ENCODE measurements at places on chromosomes 1 and 21. TPM values are rescaled to one million over a fixed set of nuclear protein-coding genes. Genes with fewer than 3 reads are reported as not detected.

Gene OPTC
- total RNA-seq = not detected

Gene COL11A1
- 19.6 TPM for total RNA-seq

Gene MTMR11
- total RNA-seq = 7.8 TPM

Gene PM20D1
- total RNA-seq = under 0.01 TPM

Gene RNF2
- total RNA-seq = 27.2 TPM

Gene SPATA21
- not detected for total RNA-seq

Gene DENND2C
- total RNA-seq = 3.2 TPM

Gene TTLL10
- total RNA-seq = not detected

DNA sequence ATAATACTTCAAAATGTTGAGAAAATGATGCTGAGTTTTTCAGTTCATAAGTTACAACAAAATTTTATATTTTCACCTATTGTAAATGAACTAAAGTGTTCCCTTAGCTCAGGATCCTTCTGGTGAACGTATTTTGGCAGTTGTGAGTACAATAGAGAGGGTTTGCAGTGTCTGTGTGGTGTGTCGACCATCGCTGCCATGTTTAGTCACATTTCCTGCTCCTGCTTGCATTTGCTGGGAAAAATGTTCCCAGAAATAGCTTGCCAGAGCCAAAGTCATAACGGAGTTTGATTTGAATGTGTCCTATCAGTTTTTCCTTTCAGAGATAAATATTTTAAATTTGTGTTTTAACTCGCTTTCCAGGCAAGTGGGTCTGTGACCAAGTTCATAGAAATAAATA lies 117.1 kb upstream of the COL6A1 start:
- DNase-seq = no peak

GRCh38 chr1:178664278-178664677 lies 60.8 kb upstream of the RALGPS2 start:
- DNase-seq = no peak

GRCh38 chr1:38859561-38860453 lies at the start of gene RRAGC:
Gene RRAGC, minus strand, starts transcription at chr1:38859772. Its CDS starts 126 bp downstream, at chr1:38859646.
- peak; percentile 99 for DNase-seq

DNA sequence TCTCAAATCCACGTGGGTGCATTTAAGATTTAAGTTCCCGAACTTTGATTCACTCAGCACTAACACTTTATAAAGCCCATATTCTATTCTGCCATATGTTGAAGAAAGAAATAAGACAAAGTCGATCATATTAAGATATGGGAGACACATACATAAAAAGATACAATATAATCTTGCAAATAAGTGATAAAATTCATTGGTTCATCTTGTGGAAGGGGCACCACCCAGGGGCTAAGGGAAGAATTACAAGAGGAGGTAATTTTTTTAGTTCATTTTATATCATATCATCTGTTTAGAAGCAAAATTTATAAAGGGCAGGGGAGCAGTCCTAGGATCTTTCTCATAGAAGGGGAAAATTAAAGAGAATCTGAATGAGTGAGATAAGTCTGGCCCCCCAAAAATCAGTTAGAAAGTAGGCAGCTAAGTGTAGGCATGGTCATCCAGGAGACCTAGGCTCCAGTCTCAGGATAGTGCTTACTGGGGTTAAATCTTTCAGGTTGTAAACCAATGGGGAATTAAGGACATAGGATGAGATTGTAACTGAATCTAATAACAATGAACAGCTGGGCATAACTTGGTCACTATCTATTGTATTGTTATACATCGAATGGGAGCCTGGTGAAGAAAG lies 124.2 kb upstream of the L1TD1 start:
- DNase-seq = peak; percentile 16

- peak; percentile 47 for DNase-seq
These were observed 11.6 kb downstream of the PDE9A start for GRCh38 chr21:42665026-42665425.

DNA sequence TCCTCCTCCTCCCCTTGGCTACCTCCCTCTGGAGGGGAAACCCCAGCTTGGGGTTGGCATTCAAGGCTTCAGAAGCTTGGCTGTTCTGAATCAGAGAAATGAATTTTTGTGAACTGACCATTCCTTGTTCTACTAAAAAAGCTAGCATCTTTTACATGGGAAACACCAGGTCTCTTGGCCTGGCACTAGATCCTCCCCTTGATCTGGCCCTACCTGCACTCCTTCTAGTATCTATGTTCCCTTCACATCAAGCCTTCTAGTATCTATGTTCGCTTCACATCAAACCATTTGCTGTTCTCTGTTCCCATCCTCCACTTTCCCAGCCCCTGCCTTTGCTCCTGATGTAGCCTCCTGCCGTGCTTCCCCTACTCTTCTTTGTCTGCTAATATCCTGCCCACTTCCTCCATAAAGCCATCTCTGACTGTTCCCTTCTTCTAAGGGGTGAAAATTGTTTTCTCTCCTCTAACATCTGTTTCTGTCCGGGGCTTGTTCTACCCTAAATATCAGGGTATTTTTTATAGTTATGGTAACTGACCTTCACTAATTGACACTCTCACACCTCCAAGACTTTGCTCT lies 25.8 kb downstream of the FAM151A start:
- no peak for DNase-seq

DNA sequence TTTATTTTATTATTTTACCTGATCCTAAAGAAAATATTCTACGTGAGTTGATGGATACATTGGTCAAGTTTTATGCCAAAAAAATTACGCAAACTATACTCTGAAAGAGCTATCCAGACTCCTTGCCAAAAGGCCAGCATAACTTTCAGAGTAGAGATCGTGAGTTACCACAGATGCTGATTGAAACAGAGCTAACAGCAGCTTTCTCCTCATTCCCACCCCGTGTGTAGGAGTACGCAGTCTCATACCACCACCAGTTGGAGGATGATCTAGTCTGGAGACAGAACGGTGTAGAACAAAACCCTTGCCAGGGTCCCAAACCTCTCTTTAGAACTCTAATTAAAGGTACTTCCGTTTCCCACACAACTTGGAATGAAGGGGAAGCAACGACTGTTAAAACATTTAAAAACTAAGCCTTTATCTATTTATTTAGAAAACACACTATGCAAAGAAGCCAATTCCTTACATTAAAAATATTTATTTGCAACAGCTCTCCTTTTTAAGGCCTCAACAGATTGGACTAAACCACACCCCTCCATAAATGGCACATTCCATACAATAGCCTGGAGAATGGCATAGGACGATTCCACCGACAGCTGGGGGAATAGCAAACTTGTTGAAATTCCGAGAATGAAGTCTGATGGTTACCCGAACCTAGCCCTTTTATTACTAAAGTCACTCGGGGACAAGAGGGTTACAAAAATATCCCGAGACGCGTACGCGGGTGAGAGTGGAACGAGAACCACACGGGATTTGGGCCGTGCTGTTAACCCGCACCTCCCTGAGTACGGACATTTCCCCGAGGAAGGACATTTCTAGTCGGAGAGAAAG lies 1.4 kb downstream of the NUCKS1 start:
- peak; percentile 85 for DNase-seq

GRCh38 chr1:230502306-230502705 lies 76.2 kb upstream of the PGBD5 start:
- DNase-seq = no peak

GRCh38 chr1:88488237-88488636 lies 195.8 kb upstream of the PKN2 start:
- DNase-seq = no peak

- DNase-seq = no peak
These were observed 21.7 kb downstream of the LRP8 start for GRCh38 chr1:53306168-53306567.

GRCh38 chr21:16767201-16767600 lies 745.6 kb upstream of the CXADR start:
- no peak for DNase-seq

GRCh38 chr1:94247138-94248094 lies 10.0 kb upstream of the ARHGAP29 start:
- DNase-seq = peak; percentile 38

GRCh38 chr1:203145321-203146041 lies 18.0 kb downstream of the ADORA1 start:
- no peak for DNase-seq

DNA sequence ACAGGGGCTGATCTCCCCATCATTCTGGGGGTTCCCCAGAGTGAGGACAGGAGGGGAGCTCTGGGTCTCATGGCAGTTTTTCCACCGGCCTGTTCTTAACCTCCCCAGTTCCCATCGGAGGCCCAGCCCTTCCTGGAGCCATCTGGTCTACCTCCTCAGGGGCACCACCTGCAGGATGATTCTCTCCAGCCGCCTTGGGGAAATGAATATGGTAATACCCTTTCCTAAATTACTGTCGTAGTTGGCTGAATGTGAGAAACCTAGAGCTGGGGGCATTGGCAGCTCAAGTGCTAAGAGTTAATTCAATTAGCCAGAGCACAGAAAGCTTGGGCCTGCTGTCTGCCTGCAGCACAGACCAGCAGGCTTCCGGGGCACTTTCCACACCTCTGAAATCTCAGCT lies 64.9 kb downstream of the TAS1R2 start:
- DNase-seq = no peak

Data from fibroblast of villous mesenchyme (primary cell).